ENCODE measurements at places on chromosomes 1 and 21.

GRCh38 chr1:74952786-74953185 lies 181.4 kb upstream of the LHX8 start:
- H3K27me3 ChIP-seq, result no peaks in the 10 kb centered on the region
- DNase-seq, result no peak
- H3K27ac ChIP-seq, result no peak overlapping the region
- H3K4me3 ChIP-seq, result no peak overlapping the region
- no peaks in the 10 kb centered on the region for H3K36me3 ChIP-seq

DNA sequence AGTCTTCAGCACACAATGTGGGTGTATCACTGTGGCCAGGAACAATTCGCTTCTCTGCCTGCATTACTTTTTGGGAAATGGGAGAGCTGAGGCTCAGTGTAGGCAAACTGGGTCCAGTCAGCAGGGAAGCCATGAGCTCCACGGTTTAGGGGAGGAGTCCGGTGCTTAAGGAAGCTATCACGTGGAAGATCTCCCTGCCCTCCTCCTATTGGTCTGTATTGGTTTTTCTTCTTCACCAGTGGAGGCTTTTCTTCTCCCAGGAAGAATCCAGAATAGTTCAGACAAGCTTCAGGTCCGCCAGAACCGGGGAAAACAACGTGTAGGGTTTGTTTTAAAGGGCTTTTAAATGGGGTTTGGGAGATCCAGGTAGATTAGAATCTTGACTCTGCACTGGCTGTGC lies 156.2 kb upstream of the CAMK1G start:
- no peak overlapping the region for H3K27ac ChIP-seq
- H3K4me1 ChIP-seq, result no peaks in the 10 kb centered on the region
- DNase-seq, result no peak

GRCh38 chr21:28975397-28975796 lies 17.3 kb downstream of the LTN1 start:
- peaks cover 14% of the 10 kb centered on the region for H3K36me3 ChIP-seq
- no peak overlapping the region for H3K4me3 ChIP-seq
- no peaks in the 10 kb centered on the region for H3K4me1 ChIP-seq

DNA sequence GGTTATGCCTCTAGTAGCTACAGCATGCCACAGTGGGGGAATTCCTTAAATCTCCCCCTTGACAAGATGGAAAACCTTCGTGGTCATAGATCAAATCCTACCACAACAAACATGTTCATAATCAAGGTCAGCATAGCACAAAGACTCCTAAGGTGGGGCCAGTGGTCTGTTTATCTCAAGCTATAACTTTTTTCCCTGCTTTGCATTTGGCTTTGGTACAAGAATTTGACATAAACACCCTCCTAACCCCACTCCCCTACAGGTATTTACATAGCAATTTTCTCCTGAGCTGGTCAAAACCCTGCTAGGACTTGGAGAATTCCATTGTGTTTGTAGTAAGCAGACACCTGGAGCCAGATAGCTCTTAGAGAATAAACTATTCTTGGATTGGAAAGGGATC lies 58.5 kb downstream of the HIVEP3 start:
- peaks cover 31% of the 10 kb centered on the region for H3K4me1 ChIP-seq
- H3K4me3 ChIP-seq, result no peak overlapping the region
- H3K27ac ChIP-seq, result no peak overlapping the region

DNA sequence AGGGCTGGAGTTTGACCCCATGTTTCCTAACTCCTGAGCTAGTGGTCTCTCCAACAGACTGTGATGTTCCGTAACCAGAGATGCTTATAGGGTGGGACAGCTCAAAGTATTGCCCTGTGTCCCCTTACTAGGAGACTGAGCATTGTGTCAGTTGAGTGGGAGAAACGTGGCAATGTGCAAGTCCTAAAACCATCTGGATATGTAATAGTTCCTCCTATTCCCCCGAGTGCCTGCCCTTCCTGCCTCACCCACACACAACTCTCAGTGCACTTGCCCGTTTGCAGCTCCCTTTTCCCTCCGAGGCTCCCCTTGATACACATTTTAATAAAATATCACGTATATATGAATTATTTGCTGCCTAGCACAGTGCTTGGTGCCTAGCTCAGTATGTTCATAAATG lies 3.4 kb downstream of the PIGV start:
- H3K4me1 ChIP-seq, result peaks cover 9% of the 10 kb centered on the region
- DNase-seq, result no peak
- no peaks in the 10 kb centered on the region for H3K36me3 ChIP-seq
- no peak overlapping the region for H3K27ac ChIP-seq
- H3K27me3 ChIP-seq, result no peaks in the 10 kb centered on the region
- no peak overlapping the region for H3K4me3 ChIP-seq

DNA sequence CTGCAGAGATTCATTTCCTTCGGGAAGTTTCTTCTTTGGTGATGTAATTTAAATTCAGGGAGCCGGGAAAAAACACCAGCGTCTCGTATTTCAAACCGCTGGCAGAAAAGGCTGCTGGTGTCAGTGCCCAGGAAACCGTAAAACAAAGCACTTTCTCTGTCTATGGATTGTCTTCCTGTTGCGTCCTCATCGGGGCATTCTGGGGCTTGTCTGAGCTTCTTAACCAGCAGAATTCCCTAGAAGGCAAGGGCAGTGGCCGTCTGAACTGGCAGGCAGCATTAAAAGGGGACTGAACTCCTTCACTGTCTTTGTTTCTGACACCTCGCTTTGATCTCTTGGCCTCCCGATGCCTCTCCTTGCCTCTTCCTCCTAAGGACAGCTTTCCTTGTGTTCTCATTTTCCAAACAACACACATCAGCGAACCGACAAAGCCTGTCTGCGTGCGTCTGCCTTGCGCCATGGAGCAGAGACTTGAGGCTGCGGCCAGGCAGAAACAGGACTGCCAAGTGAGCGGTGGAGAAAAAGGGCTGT lies 391.6 kb upstream of the VAMP3 start:
- no peak overlapping the region for H3K4me3 ChIP-seq
- H3K4me1 ChIP-seq, result peaks cover 4% of the 10 kb centered on the region
- DNase-seq, result no peak
- no peaks in the 10 kb centered on the region for H3K36me3 ChIP-seq

DNA sequence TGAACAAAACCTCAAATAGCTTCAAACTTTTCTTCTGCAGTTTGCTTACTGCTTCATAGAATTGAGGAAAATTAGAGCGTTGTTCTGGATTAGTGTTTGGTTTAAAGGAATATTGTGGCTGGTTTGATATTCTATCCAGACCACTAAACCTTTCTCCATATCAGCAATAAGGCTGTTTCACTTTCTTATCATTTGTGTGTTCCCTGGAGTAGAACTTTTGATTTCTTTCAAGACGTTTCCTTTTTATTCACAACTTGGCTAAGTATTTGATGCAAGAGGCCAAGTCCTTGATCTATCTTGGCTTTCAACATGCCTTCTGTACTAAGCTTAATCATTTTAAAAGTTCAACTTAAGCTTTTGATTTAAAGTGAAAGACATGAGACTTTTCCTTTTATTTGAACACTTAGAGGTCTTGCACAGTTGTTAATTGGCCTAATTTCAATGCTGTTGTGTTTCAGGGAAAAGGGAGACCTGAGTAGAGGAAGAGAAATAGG lies 359.1 kb downstream of the S1PR1 start:
- no peaks in the 10 kb centered on the region for H3K36me3 ChIP-seq
- H3K4me1 ChIP-seq, result no peaks in the 10 kb centered on the region
- H3K27me3 ChIP-seq, result no peaks in the 10 kb centered on the region
- no peak for DNase-seq
- H3K27ac ChIP-seq, result no peak overlapping the region
- no peak overlapping the region for H3K4me3 ChIP-seq

GRCh38 chr1:31757204-31757679 lies 6.9 kb downstream of the ADGRB2 start:
- no peak overlapping the region for H3K4me3 ChIP-seq
- H3K36me3 ChIP-seq, result no peaks in the 10 kb centered on the region
- no peak overlapping the region for H3K27ac ChIP-seq
- no peaks in the 10 kb centered on the region for H3K27me3 ChIP-seq

GRCh38 chr1:52343979-52344378 lies 22.0 kb downstream of the CC2D1B start:
- no peaks in the 10 kb centered on the region for H3K4me1 ChIP-seq
- H3K27me3 ChIP-seq, result no peaks in the 10 kb centered on the region
- H3K36me3 ChIP-seq, result no peaks in the 10 kb centered on the region
- DNase-seq, result no peak
- no peak overlapping the region for H3K27ac ChIP-seq

DNA sequence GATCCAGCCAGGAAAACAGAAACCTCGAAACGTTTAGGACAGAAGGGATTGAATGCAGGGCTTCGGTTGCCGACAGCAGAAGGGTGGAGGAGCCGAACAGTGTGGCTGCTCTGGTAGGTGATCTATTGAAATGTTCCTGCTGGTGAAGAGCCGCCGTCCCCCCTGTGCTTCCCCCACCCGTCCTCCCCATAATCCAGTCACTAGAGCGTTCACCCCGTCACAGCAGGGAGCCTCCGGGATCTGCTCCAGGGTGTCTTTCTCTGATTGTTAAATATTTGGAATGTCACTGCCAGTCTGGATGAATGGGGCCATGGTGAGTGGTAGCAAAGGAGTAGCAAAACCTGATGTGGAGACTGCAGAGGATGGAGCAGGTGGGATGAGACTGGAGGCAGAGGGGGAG lies 255.1 kb upstream of the CSF3R start:
- peaks cover 55% of the 10 kb centered on the region for H3K27me3 ChIP-seq
- DNase-seq, result no peak
- no peak overlapping the region for H3K4me3 ChIP-seq
- no peaks in the 10 kb centered on the region for H3K36me3 ChIP-seq

DNA sequence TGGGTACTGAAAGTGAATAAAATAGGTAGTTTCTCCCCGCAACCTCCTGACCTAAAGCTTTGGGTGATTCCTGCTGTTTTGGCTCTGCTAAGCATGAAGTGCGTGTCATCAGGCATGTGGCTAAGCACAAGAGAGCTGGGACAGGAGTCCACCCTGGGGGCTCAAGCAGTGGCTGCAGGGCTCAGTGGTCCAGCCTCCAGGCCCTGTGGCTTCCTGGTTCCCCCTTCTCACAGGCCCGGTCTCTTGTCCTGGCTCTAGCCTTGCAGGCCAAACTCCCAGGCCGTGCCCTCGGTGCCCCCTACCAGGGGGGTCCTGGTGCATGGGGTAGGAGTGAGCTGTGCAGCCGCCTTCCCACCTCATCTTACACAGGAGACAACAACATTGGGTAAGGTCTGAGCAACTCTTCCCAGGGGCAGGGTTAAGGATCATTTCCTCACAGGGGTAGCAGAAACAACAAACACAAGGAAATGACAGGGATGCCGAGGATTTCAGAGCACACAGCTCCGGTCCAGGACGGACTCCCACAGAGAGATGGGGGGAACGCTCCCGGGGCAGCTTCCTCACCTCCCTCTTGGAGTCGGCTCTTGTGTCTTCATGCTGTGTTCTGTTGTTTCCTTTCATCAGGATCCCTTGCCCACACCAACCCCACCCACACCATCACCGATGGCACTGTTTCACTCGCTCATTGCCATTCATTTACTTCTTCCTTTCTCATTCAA lies 19.8 kb upstream of the SLC2A1 start:
- no peak for DNase-seq
- peaks cover 2% of the 10 kb centered on the region for H3K4me1 ChIP-seq
- no peak overlapping the region for H3K27ac ChIP-seq
- H3K4me3 ChIP-seq, result no peak overlapping the region
- no peaks in the 10 kb centered on the region for H3K36me3 ChIP-seq
- no peaks in the 10 kb centered on the region for H3K27me3 ChIP-seq

GRCh38 chr1:113325022-113325421 lies 65.3 kb upstream of the MAGI3 start:
- H3K4me3 ChIP-seq, result no peak overlapping the region
- peak overlapping the region; percentile 31 for H3K27ac ChIP-seq
- peak; percentile 56 for DNase-seq
- H3K4me1 ChIP-seq, result peaks cover 36% of the 10 kb centered on the region
- H3K36me3 ChIP-seq, result no peaks in the 10 kb centered on the region
- H3K27me3 ChIP-seq, result no peaks in the 10 kb centered on the region

GRCh38 chr1:37477198-37477931 lies 3.0 kb downstream of the ZC3H12A start:
- H3K4me3 ChIP-seq, result peak overlapping the region; percentile 80
- peak overlapping the region; percentile 91 for H3K27ac ChIP-seq
- no peaks in the 10 kb centered on the region for H3K27me3 ChIP-seq

- DNase-seq, result no peak
- H3K36me3 ChIP-seq, result no peaks in the 10 kb centered on the region
- H3K27me3 ChIP-seq, result no peaks in the 10 kb centered on the region
- H3K4me1 ChIP-seq, result peaks cover 47% of the 10 kb centered on the region
Observed at GRCh38 chr1:46522184-46522968, 29.1 kb downstream of the KNCN start.

- H3K4me1 ChIP-seq, result peaks cover 4% of the 10 kb centered on the region
- H3K27me3 ChIP-seq, result no peaks in the 10 kb centered on the region
- DNase-seq, result no peak
- H3K36me3 ChIP-seq, result no peaks in the 10 kb centered on the region
- H3K27ac ChIP-seq, result no peak overlapping the region
Observed at GRCh38 chr1:115242543-115242942, 95.5 kb downstream of the NGF start.

DNA sequence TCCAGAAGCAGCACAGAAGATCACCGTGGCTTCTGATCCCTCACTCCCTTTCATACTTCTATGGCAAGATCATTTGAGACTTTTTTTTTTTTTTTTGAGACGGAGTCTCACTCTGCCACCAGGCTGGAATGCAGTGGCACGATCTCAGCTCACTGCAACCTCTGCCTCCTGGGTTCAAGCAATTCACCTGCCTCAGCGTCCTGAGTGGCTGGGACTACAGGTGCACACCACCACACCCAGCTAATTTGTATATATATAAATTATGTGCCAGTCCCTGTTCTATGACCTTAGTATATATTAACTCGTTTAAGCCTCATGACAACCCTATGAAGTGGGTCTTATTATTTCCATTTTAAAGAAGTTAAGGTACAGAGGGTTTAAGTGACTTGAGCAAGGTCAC lies 298.5 kb downstream of the VAV3 start:
- H3K27ac ChIP-seq, result no peak overlapping the region
- no peaks in the 10 kb centered on the region for H3K36me3 ChIP-seq
- no peaks in the 10 kb centered on the region for H3K4me1 ChIP-seq

Data from HCT116 (cell line).